A549 treated with AZD2906 at 1 μM for 4 hours (cell line): ENCODE measurements at places on chromosomes 11 and 22. TPM values are rescaled to one million over a fixed set of nuclear protein-coding genes. Genes with fewer than 3 reads are reported as not detected.

The TEX12 gene
- total RNA-seq: not detected in 5 replicates

The SYT8 gene
- 0.43 to 1.1 TPM (median 0.55 TPM) in 5 replicates for total RNA-seq

The WNT11 gene
- 1.9 to 2.4 TPM (median 2.2 TPM) in 5 replicates for total RNA-seq

The CRYAB gene
- 12.8 to 27.1 TPM (median 15.4 TPM) in 5 replicates for total RNA-seq

The CALCA gene
- total RNA-seq: 0.08 to 0.15 TPM (median 0.12 TPM) in 3 of 5 replicates, not detected in the others

The ALX4 gene
- total RNA-seq: 1.6 to 2.0 TPM (median 1.9 TPM) in 5 replicates

The HSCB gene
- total RNA-seq: 11.6 to 15.8 TPM (median 12.2 TPM) in 5 replicates

The GLYAT gene
- not detected in 5 replicates for total RNA-seq
